ENCODE measurements at places on chromosomes 1 and 21.
A peak's percentile ranks its signal among the peaks of the same experiment; 100 is the strongest.

DNA sequence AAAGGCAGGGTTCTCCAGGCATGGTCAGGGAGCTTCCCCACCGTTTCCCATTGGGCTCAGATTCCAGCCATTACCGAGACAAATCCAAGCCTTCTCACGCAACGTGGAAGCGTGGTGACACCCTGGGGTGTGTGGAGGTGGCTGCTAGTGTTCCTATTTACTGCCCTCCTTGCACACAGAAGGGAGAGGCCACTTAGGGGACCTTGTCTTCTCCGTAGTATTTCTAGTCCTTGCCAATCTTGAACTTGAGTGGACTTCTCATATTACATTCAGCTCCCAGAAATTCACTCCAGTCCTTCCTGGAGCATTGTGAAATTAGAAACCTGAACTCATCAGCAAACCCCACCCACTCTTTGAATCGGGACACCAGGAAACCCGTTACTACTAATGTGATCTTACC is 131.6 kb downstream of the AJAP1 start:
- no peak for DNase-seq

DNA sequence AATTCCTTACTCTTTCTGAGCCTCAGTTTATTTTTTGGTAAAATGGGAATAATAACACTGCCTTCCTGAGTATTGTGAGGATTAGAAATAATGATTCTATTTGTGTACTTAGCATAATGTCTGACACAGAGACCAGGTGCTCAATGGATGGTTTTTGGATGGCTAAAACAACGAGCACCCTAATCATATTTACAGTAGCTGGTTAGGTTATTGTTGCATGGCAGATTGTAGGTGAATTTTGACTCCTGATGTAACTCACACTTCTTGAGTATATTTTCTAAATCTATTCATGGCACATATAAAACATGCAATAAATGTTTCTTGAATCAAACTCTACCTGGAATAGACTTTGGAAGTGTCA is 11.9 kb upstream of the DUSP10 start:
- DNase-seq, result no peak

- no peak for DNase-seq
Observed at GRCh38 chr1:223150443-223150842, 7.4 kb upstream of the TLR5 start.

DNA sequence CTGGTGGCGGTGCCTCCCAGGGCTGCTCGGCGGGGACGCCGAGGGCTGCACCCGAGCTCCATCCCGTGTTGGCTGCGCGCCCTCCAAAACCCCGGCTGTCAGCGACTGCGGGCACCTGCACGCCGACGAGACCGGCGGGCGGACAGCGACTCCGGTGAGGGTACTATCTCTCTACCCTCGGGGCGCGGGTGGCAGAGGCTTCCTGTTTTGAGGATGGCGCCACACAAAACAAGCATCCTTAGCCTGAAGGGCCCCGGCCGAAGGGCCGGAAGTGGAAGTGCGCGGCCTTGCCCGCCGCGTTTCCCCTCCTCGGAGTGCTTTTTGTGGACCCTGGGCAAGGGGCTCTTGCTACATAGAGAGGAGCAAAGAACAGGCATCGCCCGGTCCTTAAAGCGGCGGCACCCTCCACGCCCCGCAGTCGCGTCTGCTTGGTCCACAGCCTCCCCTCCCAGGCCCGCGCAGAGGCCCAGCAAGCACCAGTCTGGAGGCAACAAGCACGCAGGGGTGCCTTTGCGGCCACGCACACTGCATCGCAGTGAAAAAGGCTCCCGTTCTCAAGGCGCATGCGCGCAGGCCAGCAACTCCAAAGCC is 561 bp upstream of the COQ8A start:
- no peak for DNase-seq

- no peak for DNase-seq
Observed at GRCh38 chr1:15714406-15715136, 21.5 kb upstream of the SLC25A34 start.

GRCh38 chr21:44088401-44088780 is 18.8 kb upstream of the PWP2 start:
- DNase-seq, result no peak

GRCh38 chr1:41689558-41689981 is 205.1 kb upstream of the EDN2 start:
- DNase-seq, result no peak

GRCh38 chr1:221272940-221273339 is 393.7 kb downstream of the HLX start:
- DNase-seq, result no peak

DNA sequence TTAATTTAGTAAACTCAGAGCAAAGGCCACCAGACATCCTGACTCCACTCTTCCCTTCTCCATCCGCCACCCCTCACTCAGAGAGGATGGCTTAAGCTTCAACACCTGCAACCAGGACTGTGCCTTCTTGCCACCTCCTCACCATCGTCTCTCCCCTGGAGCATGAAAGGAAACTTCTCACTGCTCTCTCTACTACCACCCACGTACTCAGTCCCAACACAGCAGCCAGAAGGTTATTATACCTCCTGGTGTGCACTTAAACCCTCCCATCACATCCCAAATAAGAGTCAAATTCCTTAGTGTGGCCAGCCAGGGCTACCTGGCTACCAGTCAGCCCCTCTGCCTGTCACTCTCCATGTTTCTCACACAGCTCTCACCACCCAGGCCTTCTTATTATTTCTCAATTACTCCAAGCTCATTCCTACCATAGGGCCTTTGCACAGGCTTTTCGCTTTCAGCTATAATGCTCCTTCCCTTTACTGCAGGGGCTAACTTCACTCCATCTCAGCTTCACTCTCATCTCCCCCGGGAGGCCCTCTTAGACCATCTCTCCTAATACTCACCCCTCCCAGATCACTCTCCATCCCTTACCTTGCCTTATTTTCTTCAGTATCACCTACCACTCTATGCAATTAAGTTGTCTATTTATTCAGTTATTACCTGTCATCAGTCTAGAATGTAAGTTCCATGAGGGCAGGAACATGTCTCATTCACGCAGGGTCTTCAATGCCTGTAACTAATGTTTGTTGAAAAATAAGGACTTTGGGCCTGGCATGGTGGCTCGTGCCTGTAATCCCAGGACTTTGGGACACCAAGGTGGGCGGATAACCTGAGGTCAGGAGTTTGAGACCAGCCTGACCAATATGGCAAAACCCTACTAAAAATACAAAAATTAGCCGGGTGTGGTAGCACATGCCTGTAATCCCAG is 137.5 kb downstream of the TOMM20 start:
- DNase-seq, result no peak

DNA sequence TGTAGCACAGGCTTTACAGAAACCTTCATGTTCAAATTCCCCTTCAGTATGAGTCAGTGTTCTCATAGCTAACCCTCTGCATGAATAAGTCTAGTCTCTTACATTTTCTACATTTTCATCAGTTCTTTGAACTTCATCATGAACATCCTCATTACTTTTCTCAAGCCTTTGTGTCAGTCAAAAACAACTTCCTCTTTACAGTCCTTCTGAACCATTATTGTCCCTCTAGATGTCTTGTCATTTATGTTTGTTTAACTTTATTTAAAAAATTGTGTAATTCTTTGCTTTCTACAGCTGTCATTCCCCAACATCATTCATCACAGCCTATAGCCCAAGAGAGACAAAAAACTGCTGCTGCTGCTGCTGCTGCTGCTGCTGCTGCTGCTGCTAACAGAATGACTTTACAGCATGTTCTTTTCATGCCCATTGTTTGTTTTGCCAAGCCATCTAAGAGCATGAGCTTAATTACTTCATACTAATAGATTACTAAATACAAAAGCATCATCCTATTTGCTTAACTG is 133.1 kb downstream of the LRRC40 start:
- no peak for DNase-seq

- DNase-seq, result no peak
Observed at GRCh38 chr1:25472471-25472870, 41.8 kb downstream of the MACO1 start.

DNA sequence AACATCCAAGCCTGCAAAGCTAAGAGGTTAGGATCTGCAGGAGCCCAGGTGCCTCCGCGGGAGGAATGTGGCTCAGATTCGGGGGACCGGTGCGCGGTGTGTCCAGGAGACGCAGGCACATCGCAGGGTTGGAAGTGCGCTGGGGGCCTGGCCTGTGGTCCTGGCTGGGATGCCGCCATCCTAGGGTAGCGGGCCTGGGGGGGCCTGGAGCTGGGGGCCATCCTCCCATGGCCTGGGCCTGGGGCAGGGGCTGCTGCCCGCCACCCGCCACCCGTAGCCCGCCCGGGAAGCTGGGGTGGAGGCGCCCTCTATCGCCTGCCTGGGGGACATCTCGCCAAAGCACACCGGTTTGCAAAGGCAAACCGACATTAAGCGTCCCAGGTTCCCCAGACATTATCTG is 170.6 kb upstream of the ARHGEF16 start:
- peak; percentile 36 for DNase-seq

DNA sequence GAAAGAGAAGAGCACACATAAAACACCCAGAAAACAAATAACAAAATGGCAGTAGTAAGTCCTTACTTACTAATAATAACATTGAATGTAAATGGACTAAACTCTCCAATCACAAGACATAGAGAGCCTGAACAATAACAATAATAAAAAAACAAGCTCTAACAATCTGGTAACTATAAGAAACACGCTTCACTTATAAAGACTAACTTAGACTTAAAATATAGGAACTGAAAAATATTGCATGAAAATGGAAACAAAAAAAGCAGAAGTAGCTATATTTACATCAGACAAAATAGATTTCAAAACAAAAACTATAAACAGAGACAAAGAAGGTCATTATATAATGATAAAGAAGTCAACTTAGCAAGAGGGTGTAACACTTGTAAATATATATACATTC is 83.1 kb upstream of the LYPLAL1 start:
- no peak for DNase-seq

DNA sequence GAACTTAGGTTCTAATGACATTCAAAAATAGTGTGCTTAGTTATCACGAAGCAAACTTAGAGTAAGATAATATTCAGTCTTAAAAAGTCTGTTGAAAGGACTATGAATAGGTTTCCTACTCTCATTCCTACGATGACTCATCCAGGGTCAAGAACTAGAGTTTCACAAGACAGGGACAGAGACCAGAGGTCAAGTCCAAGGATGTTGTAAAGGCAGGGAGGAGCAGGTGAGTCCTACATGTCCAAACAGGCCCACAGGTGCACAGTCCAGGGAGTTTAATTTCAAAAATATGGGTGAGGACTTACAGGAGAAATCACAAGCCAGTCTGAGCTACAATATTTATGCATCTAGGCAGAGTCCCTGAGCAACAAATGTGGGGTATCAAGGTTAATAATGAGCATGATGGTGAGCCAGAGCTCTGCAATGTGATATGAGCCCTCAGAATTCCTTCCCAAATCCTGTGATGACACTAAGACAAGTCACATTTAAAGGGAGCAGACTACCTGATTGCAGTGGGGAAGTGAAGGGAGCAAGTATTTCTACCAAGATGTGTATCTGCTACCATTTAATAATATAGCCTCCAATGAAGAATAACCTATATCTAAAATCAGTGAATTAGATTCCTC is 100.0 kb upstream of the NRIP1 start:
- DNase-seq, result no peak

- DNase-seq, result no peak
Observed at GRCh38 chr1:232435729-232436128, 194.2 kb downstream of the SIPA1L2 start.

DNA sequence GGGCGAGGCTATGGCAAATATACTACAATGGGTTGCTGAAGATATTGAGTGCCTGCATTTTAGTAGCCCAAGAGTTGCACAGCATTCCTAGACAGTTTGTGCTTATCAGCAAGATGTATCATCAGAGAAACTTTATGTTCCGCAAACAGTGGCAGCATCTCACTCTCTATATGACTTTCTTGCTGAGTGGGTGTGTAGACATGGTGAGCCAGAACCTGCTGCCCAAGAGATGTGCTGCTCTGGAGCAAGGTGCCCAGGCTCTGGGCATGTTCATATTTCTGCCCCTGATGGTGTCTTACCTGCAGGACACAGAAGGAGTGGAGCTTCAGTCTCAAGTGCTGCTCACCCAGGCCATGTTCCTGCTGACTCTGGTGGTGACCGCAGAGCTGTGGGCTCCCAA is 8.2 kb upstream of the RGSL1 start:
- no peak for DNase-seq

GRCh38 chr1:55129194-55129728 is 85.9 kb downstream of the USP24 start:
- no peak for DNase-seq

- no peak for DNase-seq
Observed at GRCh38 chr1:168004531-168004930, 67.7 kb upstream of the MPC2 start.
